CD8-positive, alpha-beta memory T cell (primary cell): ENCODE measurements at places on chromosomes 5 and 9. TPM values are rescaled to one million over a fixed set of nuclear protein-coding genes. Genes with fewer than 3 reads are reported as not detected.

Gene GCNT4
- total RNA-seq, result 1.4 TPM

Gene MARCOL
- not detected for total RNA-seq

Gene MYOZ3
- not detected for total RNA-seq

Gene TTC33
- total RNA-seq, result 27.7 TPM

Gene OR1J2
- total RNA-seq, result not detected

Gene IFNA7
- not detected for total RNA-seq

Gene IFNB1
- not detected for total RNA-seq

Gene RIOK2
- 45.9 TPM for total RNA-seq

Gene SLC1A3
- 0.35 TPM for total RNA-seq

Gene HTR1A
- total RNA-seq, result not detected

Gene ZNG1C
- 39.5 TPM for total RNA-seq

Gene STKLD1
- 0.24 TPM for total RNA-seq

Gene NOL6
- 90.8 TPM for total RNA-seq

Gene GZMA
- total RNA-seq, result 15.1 TPM

Gene ALDH1A1
- total RNA-seq, result 0.26 TPM

Gene BTNL9
- not detected for total RNA-seq

Gene PCDHB14
- total RNA-seq, result 0.09 TPM

Gene PCDH12
- total RNA-seq, result 0.88 TPM

Gene PCDHA12
- not detected for total RNA-seq

Gene ANKRD31
- 0.64 TPM for total RNA-seq

Gene SPATA31E1
- total RNA-seq, result not detected

Gene GFM2
- total RNA-seq, result 33.9 TPM

Gene ATOX1
- 103 TPM for total RNA-seq

Gene PELO
- 37.3 TPM for total RNA-seq

Gene CREBRF
- total RNA-seq, result 14.3 TPM

Gene CAVIN4
- total RNA-seq, result 0.26 TPM

Gene VCAN
- 0.33 TPM for total RNA-seq

Gene SELENOP
- total RNA-seq, result 0.75 TPM

Gene TNFSF15
- 0.15 TPM for total RNA-seq

Gene F2RL1
- total RNA-seq, result 2.1 TPM

Gene KCNIP1
- not detected for total RNA-seq

Gene MUSK
- not detected for total RNA-seq

Gene IL31RA
- not detected for total RNA-seq

Gene IFNE
- total RNA-seq, result not detected

Gene GAS1
- total RNA-seq, result 0.55 TPM

Gene BNIP1
- total RNA-seq, result 25.5 TPM

Gene GABRP
- not detected for total RNA-seq

Gene GDF9
- 0.29 TPM for total RNA-seq

Gene IL11RA
- total RNA-seq, result 16.5 TPM
